Activated CD8-positive, alpha-beta T cell treated with anti-CD3 and anti-CD28 coated beads, Interleukin-2, amount 10 ng/mL, durations not matched to agents 7 days and 5 days (primary cell): ENCODE measurements at places on chromosomes 11 and 22. TPM values are rescaled to one million over a fixed set of nuclear protein-coding genes. Genes with fewer than 3 reads are reported as not detected.

DNA sequence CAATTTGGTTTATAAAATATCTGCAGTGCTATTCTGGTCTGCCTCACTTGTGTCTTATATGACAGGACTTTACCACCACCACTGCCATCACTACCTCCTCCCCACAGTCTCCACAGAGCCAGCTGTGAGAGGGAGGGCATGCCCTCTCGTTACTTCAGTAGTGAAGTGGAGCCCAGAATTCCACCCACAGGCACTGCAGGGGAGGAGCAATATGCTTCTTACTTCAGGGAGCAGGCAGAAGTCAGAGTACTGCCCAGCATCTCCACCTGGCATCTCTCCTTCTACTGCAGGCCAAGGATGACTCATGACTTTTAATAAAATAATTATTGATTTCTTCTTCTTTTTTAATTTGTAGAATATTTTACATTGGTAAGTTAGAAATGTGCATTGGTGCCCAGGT, 255.5 kb downstream of the DYNC2H1 start:
- H3K27ac ChIP-seq, result no peak overlapping the region
- H3K4me1 ChIP-seq, result no peaks in the 10 kb centered on the region
- H3K4me3 ChIP-seq, result no peak overlapping the region

SYCE3 gene
- total RNA-seq, result not detected

SLC22A25 gene
- total RNA-seq, result not detected

GRCh38 chr22:27876684-27877083, 42.4 kb downstream of the PITPNB start:
- H3K27me3 ChIP-seq, result no peaks in the 10 kb centered on the region
- no peak overlapping the region for H3K4me3 ChIP-seq
- no peak for DNase-seq
- H3K4me1 ChIP-seq, result peaks cover 41% of the 10 kb centered on the region
- peaks cover 30% of the 10 kb centered on the region for H3K36me3 ChIP-seq

SAMM50 gene
- total RNA-seq, result 52.4 TPM

DNA sequence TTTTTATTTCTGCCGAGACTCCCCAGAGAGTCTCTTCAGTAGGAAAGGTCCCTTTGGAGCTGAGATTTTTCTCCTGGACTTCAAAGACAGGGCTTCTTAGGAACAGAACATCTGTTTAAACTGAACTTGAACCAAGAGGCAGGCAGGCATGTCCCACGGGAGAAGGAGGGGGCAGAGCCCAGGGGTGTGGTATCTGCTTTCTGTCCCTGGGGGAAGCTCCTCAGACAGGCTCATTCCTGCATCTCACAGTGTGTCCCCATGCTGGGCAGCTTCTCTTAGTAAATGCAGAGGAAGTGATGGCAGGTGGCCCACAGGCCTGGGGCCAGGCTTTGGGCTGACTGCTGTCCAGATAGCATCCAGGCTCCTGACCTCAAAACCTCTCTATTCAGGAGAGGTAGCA, 47.3 kb downstream of the TSPAN18 start:
- DNase-seq, result no peak
- H3K36me3 ChIP-seq, result no peaks in the 10 kb centered on the region
- H3K27me3 ChIP-seq, result peaks cover 9% of the 10 kb centered on the region
- H3K27ac ChIP-seq, result no peak overlapping the region

DNA sequence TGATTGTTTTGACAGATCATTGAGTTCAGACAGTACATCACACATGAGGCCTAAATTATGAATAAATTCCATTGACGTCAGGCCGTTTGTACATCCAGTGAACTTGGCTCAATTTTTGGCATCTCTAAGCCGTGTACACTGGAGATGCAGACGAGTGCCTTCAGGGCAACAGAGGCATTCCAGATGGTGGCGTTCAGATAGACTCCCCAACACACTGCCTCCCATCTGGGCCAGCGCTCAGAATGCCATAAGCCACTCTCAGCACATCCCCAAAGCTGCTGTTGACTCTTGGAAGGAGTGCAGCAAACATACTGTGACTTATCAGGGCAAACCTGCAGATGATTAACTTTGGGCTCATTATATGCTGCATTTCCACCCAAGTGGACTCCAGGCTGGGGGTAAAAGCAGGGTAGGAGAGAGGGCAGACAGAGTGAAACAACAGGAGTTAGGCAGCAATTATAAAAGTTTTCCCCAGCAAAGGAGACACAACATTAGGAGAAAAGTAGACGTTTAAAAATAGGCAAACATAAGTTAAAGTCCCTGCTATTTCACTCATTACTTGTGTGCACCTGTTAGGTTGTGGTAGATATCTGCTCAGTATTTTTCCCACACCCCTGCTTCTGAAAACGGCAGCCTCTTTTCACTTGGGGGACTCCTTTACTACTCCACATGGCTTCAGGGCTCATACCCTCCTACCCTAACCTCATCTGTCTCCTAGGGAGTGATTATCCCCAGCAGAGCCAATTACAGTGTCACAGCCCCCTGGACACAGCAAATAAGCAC, 60.2 kb upstream of the PDE3B start:
- DNase-seq, result no peak
- H3K27me3 ChIP-seq, result no peaks in the 10 kb centered on the region
- no peak overlapping the region for H3K4me3 ChIP-seq
- H3K36me3 ChIP-seq, result peaks cover 72% of the 10 kb centered on the region
- H3K4me1 ChIP-seq, result peaks cover 33% of the 10 kb centered on the region

GRCh38 chr11:43833657-43834073, 47.0 kb upstream of the ALKBH3 start:
- H3K36me3 ChIP-seq, result peaks cover 5% of the 10 kb centered on the region
- H3K27me3 ChIP-seq, result no peaks in the 10 kb centered on the region
- DNase-seq, result no peak
- H3K4me3 ChIP-seq, result no peak overlapping the region

DNA sequence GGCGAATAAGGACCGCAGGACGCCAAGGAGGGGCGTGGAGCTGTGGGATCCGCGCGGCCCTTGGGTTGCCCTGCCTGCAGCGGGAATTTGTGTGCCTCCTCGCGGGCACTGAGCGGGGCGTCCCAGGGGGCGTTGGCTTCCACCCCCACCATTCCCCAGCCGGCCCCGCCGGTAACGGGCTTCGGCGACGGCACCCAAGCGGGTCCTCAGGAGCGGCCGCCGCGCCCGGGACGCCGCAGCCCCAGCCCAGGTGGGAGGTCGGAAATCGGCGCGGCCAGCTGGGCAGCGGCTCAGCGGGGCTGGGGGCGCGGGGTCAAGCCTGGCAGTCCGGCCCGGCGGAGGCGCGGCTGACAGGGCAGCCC, 320 bp downstream of the CLTCL1 start:
- H3K4me1 ChIP-seq, result peaks cover 27% of the 10 kb centered on the region
- no peaks in the 10 kb centered on the region for H3K36me3 ChIP-seq
- peak overlapping the region; percentile 20 for H3K27ac ChIP-seq
- H3K4me3 ChIP-seq, result peak overlapping the region; percentile 69
- H3K27me3 ChIP-seq, result peaks cover 44% of the 10 kb centered on the region
